Stimulated activated CD4-positive, alpha-beta T cell treated with anti-CD3 and anti-CD28 coated beads, Interleukin-1b, Interleukin-23, amount 100 ng/mL, for 4 hours (primary cell): ENCODE measurements at places on chromosomes 5 and 9.

- DNase-seq, result no peak
Observed at GRCh38 chr5:31664566-31664965, 25.6 kb downstream of the PDZD2 start.

DNA sequence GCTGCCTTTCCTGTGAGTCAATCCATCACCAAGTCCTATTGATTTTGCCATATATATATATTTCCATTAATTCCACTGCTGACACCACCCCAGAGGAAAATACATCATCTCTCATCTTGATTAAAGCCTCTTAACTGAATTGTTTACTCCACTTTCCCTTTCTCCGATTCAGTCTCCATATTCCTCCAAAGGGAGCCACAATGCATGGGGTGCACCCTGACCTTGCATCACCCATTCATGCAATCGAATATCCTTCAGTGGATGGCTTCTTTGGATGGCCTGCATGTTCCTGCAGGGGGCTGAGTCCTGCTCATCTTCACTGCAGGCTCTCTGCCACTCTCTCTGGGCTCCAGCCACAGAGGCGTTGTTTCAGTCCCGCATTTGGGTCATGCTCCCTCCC is 231.0 kb downstream of the SNX18 start:
- DNase-seq, result no peak

GRCh38 chr9:38243993-38244392 is 148.5 kb upstream of the ALDH1B1 start:
- no peak for DNase-seq

- no peak for DNase-seq
Observed at GRCh38 chr5:1850324-1851154, 32.2 kb downstream of the IRX4 start.

DNA sequence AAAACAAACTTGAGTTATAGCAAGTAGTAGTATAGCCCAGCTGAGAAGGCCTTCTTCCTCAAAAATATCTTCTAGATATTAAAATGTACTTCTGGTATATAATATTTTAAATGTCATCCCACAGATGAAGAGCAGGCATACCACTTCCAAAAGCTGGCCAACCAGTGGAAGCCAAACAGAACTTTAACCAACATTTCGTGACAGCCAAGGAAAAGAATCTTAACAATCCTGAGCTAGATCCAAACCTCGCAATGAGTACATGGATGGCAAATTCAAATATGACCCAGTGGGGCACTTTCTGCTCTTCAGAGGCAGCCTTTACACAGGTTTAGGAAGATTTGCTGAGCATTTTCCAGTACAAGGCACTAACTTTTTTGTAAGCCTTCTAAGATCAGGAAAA is 91.8 kb upstream of the ACO1 start:
- no peak for DNase-seq

GRCh38 chr5:128669803-128670202 is 131.8 kb upstream of the FBN2 start:
- no peak for DNase-seq

DNA sequence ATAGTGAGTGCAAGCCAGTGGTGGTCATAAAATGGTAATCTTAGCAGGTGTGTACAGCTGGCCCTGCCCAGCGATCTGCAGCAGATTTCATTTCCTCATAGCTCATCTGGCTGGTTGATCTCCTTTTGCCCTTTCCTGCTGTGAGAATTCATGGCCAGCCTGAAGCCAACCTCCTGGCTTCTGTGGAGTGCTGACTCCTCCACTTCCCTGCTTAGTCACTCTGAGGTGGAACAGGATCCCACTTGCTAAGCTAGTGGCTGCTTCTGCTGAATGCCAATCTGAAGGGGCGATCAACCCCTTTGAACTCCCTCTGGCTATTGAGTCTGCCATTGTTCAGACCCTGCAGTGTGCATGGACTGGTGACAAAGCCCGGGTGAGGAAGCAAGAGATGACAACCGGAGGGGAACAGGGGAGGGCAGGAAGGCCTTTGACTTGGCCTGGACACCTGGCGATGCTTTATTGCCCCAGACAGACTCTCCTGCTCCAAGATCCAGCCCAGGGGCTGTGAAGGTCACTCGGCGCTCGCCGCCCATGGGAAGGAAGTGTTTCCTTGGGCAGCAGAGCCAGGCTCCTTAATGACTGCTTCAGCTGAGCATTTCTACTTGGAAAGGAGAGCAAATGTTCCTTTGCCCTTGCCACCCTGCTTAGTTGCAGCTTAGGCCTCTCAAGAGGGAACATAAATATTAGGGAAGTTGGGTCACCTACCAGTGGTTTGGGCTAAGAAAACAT is 341.1 kb downstream of the ZSWIM6 start:
- DNase-seq, result no peak

- DNase-seq, result no peak
Observed at GRCh38 chr5:163631856-163632255, 126.4 kb downstream of the MAT2B start.

GRCh38 chr9:16068476-16068875 is 515.6 kb downstream of the CCDC171 start:
- no peak for DNase-seq

DNA sequence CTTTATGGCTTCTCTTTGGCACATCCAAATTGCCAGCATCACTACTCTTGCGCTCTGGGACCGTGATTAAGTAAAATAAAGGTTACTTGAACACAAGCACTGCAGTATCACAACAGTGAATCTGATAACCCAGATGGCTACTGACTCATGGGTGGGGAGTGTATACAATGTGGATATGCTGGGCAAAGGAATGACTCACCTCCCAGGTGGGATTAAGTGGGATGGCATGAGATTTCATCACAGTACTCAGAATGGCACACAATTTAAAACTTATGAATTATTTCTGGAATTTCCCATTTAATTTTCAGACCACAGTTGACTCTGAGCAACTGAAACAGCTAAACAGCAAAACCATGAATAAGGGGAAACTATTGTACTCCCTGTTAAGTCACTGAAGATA is 4.3 kb downstream of the GFM2 start:
- no peak for DNase-seq
